Stimulated activated CD4-positive, alpha-beta T cell treated with anti-CD3 and anti-CD28 coated beads, Interleukin-4, amount 100 ng/mL, for 4 hours (primary cell): ENCODE measurements at places on chromosomes 1 and 21.

GRCh38 chr21:21612466-21612865, 614.3 kb downstream of the NCAM2 start:
- DNase-seq, result no peak

- no peak for DNase-seq
These were observed 15.2 kb downstream of the NDC1 start for GRCh38 chr1:53822931-53823330.

DNA sequence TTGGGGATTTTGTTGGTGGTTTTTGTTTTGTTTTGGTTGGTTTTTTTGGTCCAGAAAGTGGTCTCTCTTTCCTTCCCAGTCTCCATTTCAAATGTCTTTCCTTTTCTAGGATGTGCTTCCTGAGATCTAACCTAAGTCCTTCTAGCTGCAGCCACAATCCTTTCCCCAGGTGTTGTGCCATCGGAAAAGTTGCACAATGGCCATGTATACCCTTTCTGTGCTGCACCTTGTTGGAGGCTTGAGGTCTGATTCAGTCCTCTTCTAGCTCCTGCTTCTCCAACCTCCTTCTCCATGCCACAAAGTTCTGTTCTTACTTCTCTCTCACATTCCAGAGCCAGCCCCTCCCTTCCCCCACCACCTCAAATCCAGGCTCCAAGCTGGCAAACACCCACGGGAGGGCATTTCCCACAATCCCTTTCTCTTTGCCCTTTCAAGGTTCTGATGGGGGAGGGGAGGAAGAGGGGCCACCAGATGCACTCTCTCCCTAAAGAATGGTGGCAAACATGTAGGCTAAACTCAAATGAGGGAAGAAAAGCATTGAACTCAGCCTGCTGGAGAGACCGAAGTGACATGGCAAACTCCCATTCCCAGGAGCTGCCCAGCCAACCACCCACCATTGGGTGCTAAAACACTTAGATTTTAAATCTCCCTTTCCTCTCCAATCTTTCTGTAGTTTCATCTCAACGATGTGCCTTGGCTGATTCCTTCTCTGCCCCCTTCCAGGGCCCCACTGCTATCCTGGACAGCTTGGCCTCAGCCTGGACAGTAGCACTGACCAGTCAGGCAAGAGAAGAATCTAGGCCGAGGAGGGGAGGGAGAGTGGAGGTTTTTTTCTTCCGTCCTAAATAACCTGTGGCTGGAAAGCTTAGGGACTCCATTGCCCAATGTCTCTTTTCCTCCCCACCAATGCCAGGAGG, 2.9 kb downstream of the KCNJ10 start:
- no peak for DNase-seq

- DNase-seq, result no peak
These were observed 131.0 kb upstream of the LMO4 start for GRCh38 chr1:87197641-87198040.

GRCh38 chr1:183245357-183245756, 59.3 kb downstream of the LAMC2 start:
- DNase-seq, result no peak

DNA sequence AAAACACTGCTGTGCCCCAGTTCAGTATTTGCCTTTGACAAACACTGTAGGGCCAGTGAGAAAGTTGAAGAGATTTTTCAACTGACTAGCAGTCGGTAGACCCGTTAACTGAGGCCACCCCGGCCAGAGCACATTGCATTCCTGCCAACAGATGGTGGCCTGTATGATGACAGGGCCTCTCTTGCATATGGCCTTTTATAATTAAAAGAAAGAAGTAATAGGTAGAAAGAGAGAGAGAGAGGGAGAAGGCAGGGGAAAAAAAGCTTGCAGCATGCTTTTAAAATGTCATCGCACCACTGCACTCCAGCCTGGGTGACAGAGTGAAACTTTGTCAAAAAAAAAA, 4.7 kb upstream of the C1orf174 start:
- no peak for DNase-seq

DNA sequence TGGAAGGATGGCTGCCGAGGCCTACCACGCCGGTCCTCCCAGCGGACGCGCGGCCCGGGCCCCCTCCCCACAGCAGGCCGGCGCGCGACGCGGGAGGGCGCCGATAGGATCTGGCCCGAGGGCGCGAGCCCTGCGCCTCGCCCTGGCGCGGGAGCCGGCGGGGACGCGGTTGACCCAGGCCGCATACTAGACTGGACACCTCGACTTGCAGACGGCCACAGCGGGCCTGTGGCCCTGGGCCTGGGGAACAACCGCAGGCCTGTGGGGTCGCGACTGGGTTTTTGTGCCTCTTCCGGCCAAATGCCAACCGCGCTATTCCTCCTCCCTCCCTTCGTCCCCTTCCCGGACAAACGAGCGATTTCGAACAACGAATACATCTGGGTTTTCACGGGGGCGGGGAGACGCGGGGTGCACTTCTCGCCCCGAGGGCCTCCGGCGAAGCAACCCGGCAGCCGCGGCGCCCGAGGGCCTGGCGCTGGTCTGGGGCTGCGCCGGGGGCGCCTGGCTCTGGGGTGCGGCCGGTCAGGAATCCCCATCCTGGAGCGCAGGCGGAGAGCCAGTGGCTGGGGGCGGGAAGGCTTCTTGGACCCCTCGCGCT, 2.4 kb downstream of the NHLH2 start:
- DNase-seq, result no peak

DNA sequence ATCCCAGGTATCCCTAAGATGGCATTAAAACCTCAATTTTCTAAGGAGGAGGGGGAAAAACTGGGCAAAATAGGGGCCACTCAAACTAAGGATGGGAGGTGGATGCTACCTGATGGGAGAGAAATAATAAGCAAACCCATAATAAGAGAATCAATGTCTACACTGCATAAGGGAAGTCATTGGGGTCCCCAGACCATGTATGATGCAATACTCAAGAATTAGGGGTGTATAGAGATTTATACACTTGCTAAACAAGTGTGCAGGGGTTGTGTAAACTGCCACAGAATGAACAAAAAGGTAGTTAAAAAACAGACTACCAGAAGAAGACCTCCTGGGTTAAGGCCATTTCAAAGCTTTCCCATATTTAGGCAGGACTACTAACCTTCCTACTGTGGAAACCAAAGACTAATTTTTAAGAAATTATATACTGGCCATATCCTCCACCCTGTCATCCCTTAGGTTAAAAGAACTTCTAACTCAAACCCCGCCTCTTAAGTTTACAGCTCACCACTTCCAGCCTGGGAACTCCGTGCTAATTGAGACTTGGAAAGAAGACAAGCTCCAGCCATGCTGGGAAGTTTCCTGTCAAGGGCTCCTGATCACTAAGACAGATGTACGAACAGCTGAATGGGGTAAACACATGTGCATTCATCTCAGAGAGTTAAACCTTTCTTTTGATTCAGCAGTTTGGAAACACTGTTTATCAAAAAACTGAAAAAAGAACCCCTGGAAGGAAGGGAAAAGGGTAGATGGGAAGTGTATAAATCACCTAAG, 64.4 kb upstream of the TLR5 start:
- DNase-seq, result no peak

DNA sequence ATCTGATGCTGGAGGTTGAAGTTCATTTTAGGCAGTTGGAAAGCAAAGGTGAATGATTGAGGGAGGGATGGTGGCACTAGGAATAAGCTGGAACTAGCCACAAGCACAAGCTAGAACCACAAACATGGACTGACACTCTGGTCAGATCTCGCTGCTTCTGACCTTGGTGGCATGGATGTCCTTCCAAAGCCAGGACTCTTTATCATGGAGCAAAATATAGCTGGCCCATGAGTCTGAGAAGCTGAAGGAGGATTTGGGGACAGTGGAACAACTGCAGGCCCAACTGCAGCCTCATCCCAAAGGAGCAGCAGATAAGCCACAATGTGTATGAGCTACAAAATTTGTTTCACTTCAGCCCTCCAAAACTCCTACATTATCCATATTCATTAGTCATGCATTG, 35.5 kb downstream of the SRSF11 start:
- no peak for DNase-seq

DNA sequence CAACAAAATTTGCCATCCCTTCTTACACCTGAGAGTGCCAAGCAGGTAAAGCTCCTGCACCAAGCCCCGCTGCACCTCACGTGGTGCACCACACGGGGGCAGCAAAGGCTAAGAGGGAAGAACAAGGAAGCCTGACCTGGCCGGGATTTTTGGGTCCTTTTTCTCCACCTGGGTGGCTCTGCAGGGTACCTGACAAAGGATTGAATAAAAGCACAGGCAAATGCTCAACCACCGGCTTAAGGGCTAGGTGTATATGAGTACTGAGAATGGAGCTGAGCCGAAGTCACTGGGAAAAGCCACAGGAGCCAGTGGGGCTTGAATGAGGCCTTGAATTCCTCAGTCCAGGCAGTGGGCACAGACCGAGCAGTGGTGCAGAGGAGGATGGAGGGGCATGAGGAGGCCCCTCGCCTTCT, 36.4 kb downstream of the ZNF697 start:
- peak; percentile 56 for DNase-seq

GRCh38 chr1:55309786-55310504, 94.8 kb upstream of the USP24 start:
- DNase-seq, result no peak

GRCh38 chr1:18693256-18694098, 62.8 kb downstream of the PAX7 start:
- DNase-seq, result no peak

GRCh38 chr21:45286671-45287437, 841 bp downstream of the POFUT2 start:
- DNase-seq, result no peak

DNA sequence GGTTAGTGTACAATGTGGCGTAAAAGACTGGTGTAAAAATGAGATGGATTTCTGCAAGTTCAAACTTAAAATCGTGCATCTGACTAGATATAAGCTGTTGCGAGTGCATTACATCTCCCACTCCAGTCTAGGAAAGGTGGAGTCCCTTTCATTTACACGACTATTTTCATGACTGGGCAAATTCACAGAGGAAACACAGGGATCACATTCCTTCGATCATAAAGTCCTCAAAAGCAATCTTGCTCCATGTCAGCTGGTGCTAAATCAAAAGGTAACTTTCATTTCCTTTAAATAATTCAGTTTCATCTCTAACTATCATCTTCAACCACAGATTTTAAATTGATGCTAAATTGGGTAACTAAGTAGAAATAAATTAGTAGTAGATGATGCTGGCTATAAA, 100.0 kb downstream of the HLCS start:
- DNase-seq, result no peak

DNA sequence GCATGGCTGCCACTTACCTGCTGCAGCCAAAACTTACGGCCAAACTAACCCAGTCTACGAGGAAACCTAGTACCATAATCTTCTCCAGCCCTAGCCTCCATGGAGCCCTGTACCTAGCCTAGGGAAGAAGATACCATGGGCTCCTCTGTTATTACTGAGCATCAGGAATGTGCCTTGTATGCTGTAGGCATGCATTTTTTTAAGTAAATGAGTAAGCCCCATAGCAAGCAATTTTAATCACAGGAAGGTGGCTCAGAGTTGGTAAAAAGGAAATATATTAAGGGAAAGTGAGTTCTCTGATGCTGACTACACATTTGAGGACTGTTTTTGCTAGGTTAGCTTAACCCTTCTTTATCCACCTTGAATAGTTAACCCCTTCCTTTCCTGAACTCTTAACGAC, 21.2 kb downstream of the NFASC start:
- DNase-seq, result no peak

DNA sequence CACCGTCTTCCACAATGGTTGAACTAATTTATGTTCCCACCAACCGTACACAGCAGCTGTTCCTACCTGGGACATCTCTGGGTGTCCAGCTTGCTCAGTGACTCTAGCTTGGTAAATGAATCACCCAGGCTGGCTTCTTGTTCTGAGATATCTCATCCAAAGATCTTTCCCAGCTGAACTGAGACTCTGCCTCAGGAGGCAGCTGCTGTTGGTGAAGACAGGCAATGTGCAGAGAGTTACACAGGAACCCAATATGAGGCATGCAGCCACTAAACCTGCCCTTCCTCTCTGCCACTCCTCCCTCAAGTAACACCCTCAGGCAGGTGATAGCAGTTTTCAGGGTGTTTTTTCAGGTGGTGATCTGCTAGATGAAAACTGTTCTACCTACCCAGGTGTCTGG, 14.0 kb upstream of the FOXO6 start:
- DNase-seq, result no peak

- DNase-seq, result no peak
These were observed 87.9 kb upstream of the HMCN1 start for GRCh38 chr1:185646202-185646683.

DNA sequence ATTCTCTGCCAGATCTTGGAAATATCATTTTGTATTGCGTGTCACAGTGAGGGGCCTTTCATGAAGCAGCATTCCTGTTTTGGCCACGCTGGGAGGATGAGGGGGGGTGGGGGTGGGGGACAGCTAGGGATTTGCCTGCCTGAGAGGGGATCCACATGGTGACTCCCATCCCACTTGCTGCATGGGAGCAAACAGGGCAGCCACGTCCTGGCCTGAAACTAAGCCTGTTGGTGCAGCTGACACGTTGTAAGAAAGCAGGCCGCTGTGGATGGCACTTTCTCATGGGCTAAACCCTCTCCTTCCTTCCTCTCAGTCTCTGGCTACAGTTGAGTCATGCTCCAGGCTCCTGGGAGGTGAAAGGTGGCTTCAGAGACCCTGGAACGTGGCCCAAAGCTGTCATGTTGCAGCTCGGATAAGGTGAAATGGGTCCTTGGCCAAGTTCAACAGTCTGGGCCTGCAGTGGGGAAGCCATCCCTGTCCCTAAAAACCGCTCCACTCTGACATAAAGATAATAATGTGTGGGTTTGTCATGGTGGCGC, 346.7 kb upstream of the VAMP3 start:
- DNase-seq, result no peak

DNA sequence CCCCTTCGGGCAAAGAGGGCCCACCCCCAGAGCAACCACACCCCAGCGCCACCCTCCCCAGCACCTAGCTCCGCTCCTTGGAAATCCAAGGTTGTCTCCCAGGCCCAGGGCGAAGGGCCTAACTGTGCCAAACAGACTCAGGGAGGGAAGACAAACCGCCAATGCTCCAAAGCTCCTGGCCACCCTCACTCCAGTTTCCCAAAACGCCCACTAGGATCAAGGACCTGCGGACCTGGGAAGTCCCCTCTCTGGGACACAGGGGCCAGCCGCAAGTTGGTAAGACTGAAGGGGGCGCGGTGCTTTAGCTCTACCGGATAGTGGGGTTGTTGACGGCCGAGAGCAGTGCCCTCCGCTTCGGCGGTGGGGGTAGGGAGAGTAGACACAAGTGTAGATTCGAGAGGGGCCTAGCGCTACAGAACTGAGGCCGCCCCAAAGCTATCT, 581 bp downstream of the IRF6 start:
- no peak for DNase-seq

GRCh38 chr1:61261595-61261994, 179.2 kb downstream of the NFIA start:
- DNase-seq, result no peak

DNA sequence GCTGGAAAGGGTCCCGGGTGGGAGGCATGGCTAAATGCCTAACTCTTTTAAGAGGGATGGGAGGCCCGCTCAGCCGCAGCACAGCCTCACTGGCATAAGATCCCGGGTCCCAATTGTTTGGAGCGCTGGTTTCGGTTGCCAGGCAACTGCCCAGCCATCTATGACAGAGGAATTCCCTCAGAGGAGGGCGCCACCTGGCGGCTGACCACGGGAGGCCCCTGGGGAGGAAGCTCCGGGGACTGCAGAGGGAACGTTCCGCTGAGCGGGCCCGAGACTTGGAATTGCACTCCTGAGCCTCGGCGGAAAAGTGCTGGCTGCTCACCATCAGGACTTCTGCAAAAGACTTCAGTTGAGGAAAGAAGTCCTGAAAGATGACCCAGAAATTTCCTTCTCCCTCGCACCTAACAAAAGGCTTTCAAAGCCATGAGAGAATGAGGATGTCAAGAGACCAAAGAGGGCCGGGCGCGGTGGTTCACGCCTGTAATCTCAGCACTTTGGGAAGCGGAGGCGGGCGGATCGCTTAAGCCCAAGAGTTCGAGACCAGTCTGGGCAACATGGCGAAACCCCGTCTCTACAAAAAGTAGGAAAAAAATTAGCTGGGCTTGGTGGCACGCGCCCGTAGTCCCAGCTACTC, 1.1 kb upstream of the ELAPOR1 start:
- DNase-seq, result peak; percentile 83
